ENCODE measurements at places on chromosomes 3 and 15. TPM values are rescaled to one million over a fixed set of nuclear protein-coding genes. Genes with fewer than 3 reads are reported as not detected.
A peak's percentile ranks its signal among the peaks of the same experiment; 100 is the strongest.

- peak; percentile 10 for DNase-seq
Observed at GRCh38 chr15:76840830-76841460, 64.2 kb downstream of the SCAPER start.

GRCh38 chr15:78322243-78322642, 17.9 kb upstream of the CRABP1 start:
- peak; percentile 62 for DNase-seq

- DNase-seq = peak; percentile 99
Observed at GRCh38 chr3:112605285-112605684, 35.7 kb downstream of the CCDC80 start.

DNA sequence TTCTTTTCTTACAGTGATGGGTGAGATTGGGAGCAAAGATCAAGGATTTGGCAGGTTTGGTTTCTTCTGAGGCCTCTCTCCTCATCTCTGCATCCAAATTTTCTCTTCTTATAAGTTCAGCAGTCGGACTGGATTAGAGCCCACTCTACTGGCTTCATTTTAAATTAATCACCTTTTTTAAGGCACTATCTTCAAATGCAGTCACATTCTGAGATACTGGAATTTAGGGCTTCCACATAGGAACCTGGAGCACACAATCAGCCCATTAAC, 56.5 kb upstream of the PLSCR4 start:
- no peak for DNase-seq

GRCh38 chr15:70768257-70768883, 5.0 kb upstream of the UACA start:
- DNase-seq = no peak

GRCh38 chr3:123559040-123559861, 25.6 kb downstream of the HACD2 start:
- DNase-seq = peak; percentile 33

DNA sequence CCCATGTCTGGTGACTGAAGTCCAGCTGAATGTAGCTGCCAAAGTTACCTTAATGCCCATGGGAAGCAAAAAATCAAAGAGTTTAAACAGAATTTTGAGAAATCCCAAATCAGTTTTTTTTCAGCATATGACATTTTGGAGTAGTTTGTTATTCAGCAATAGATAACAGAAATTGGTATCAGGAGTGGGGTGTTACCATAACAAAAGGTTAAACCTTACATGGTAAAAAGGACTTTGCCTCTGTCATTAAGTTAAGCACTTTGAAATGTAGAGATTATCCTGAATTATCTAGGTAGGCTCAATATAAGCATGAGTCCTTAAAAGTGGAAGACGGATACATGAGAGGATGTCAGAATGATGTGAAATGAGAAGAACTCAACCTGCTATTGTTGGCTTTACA, 32.1 kb downstream of the DTWD1 start:
- DNase-seq = no peak

GRCh38 chr15:74036271-74037170, 42.0 kb downstream of the PML start:
- DNase-seq = peak; percentile 23

- DNase-seq = no peak
Observed at GRCh38 chr3:149221783-149222517, at the start of gene CP. CP (minus strand) TSS chr3:149221829; CDS start chr3:149221792, 37 bp downstream.

GRCh38 chr3:120451272-120451761, 525 bp upstream of the FSTL1 start:
- DNase-seq = no peak

GRCh38 chr3:49163609-49164008, 2.5 kb downstream of the CCDC71 start:
- DNase-seq = no peak

GRCh38 chr3:73504239-73504638, 120.5 kb downstream of the PDZRN3 start:
- DNase-seq = no peak

GRCh38 chr15:79615754-79616153, 183.6 kb downstream of the MINAR1 start:
- no peak for DNase-seq

DNA sequence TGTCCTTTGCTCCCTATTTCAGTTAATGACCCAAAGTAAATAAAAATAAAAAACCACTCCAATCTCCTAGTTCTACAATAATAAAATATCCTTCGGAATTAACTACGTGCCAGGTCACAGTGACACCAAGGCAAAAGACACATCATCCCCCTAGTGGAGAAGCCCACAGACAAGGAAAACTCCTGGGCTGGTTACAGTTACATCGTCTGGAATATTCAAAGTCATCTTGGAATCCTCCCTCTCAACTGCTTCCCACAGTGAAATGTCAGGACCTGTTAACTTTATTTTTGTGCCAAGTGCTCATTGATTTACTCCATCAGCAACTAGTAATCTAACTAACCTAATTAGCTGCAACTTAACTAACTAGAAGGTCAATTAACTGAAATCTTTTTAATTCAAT, 349.3 kb downstream of the MAGI1 start:
- DNase-seq = no peak

GRCh38 chr3:138717348-138717747, 108.8 kb downstream of the FAIM start:
- DNase-seq = no peak

DNA sequence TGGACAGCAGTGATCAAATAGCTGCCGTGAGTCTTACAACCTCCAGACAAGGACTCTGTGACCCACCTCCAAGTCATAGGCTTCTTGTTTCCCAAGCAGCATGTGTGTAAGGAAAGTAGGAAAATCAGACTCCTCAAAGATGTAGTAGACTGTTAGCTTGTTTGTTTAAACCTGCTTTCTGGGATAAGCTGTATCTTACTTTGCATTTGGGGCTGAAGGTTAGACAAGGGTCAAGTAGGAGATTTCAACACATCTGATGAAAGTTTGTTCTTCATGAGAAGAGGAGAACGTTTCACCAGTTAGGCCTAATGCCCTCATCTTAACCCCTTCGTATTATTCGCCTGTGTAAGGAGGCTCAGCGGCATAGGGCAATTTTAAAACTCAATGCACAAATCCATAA, 756.4 kb upstream of the NR2F2 start:
- DNase-seq = no peak

DNA sequence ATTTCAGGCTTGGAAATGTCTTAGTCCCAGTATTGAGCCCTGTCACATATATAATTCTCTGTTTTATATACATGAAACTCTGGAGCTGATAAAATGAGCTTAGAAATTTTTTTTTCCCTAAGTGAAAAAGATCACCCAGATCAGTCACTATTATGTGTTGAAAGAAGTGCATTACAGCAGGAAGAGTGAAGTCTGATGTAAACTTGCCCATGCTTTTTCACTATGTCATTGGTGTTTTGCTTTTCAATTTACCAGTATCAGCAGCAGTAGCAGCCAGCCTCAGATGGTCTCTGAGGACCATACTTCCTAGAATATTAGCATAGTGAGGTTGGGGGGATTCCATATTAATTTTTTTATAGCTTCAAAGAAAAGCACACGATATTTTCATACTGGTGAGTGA, 255.6 kb upstream of the KCNH8 start:
- DNase-seq = no peak

CLDN18 gene
- total RNA-seq = not detected

SMCO1 gene
- total RNA-seq = not detected

TSC22D2 gene
- total RNA-seq = 25.9 TPM

WDR72 gene
- total RNA-seq = not detected

AGBL1 gene
- total RNA-seq = not detected

Measured in glomerular endothelial cell (primary cell).